Skeletal muscle tissue (tissue), 5 donors: ENCODE measurements at places on chromosomes 1 and 21. TPM values are rescaled to one million over a fixed set of nuclear protein-coding genes. Genes with fewer than 3 reads are reported as not detected.

The SPAG17 gene
- total RNA-seq = 0.52 TPM

The KCND3 gene
- 1.0 TPM for total RNA-seq

The PADI2 gene
- 33.9 TPM for total RNA-seq

The CLDN8 gene
- not detected for total RNA-seq

The S100A5 gene
- total RNA-seq = not detected

The F13B gene
- total RNA-seq = not detected

The MAP3K7CL gene
- total RNA-seq = 37.6 TPM

The RPTN gene
- not detected for total RNA-seq

The TNFAIP8L2 gene
- total RNA-seq = 4.2 TPM

The OR2T5 gene
- total RNA-seq = not detected
